ENCODE measurements at places on chromosomes 16 and 17.

DNA sequence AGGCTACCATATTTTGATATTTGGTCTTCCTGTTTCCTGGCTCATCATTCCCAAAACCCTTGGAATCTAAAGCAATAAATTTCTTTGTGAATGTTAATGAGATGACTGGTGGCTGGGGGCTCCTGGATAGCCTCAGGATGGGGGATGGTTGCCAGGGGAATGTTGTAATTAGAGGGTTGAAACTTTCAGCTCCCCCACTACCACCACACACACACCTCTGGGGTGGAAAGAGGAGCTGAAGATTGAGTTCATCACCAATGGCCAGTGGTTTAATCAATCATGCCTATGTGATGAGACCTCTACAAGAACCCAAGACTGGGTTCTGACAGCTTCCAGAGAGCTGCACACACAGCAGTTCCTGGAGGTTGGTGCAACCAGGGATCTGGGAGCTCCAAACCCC is 59.1 kb downstream of the HS3ST3A1 start:
- no peak for DNase-seq

DNA sequence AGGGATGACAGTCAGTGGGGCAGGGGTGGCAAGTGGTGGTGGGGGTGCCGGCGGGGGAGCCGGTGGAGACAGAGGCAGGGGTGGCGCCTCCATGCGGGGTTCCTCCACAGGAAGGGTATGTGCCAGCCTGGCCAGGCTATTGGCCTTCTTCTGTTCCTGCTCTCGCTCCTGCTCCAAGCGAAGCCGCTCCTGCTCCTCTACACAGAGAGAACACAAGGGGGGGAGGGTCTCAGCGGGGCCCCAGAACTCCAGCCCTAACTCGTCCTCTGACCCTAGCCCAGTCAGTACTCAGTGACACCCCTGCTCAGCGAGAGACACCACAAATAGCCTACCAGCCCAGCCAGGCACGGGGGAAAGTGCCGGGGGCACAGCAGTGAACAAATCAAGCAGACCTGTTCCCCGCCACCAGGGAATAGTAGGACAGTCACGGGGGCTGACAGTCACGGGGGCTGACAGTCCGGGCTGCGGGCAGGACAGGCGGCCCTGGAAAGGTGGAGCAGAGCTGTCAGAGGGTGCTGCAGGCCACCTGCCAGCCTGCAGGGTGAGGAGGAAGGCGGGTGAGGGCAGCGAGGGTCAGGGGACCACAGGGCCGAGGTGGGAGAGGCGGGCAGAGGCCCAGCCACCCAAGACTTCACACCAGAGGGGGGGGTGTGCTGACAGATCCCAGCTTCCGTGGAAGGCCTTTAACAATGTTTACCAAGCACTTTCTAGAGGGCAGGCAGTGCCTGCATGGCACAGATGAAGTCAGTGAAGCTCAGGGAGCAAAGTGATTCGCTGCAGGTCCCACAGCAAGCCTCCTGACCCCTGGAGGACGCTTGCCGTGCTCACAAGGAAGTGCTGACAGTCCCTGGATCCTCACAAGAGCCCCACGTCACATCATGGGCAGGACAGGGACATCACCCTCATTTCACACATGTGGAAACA is 5.3 kb downstream of the MNT start:
- DNase-seq: no peak

GRCh38 chr16:16863672-16864071 is 484.7 kb downstream of the NPIPA7 start:
- DNase-seq: no peak

DNA sequence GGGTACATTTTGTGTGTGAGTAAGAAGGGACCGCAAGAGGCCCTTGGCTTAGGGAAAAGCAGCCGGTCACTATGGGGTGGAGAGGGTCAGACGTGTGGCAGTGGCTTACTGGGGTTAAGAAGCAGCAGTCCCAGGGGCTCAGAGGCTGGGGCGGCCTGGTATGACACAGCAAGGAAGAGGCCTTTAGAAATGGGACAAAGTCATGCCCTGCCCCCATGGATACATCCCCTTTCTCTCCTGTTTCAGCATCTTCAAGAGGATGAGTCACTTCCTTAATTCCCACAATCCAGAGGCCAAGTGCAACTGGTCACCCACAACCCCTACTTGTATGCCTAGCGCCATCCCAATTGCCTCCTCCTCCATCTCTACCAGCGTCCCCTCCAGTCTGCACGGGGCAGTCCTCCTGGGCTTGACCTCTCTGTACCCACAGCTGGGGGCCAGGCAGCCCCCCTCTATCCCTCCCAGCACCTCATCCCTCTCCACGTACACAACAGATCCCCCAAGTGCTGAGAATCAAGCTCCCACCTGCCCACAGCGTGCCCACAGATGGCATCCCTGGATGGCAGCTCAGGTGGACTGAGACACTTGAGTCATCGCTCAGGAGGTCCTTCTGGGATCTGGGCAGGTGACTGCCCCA is 6.9 kb upstream of the EFTUD2 start:
- peak; percentile 96 for DNase-seq
